ENCODE measurements at places on chromosomes 7 and 10. TPM values are rescaled to one million over a fixed set of nuclear protein-coding genes. Genes with fewer than 3 reads are reported as not detected.

DNA sequence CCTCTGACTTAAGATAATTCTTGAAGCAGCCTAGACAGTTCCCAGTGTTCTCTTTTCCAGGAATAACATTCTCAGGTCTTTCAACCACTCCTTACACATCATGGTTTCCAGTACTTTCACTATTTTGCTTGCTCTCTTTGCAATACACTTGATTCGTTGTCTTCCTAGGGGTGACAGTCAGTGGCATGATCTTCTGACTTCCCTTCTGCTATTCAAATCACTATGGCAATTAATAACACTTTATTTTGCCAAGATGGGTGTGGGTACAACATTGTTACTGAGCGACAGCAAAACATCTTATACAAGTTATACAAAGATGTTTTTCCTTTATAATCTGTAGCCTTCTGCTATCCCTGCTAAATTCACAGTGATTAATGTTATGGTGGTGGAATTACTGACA lies 15.3 kb downstream of the ARL3 start:
- no peak for DNase-seq

HOXA4 gene
- 5.3 TPM for total RNA-seq

GRCh38 chr10:122293961-122294380 lies 22.9 kb downstream of the BTBD16 start:
- no peak for DNase-seq

DDC gene
- total RNA-seq, result not detected

DNA sequence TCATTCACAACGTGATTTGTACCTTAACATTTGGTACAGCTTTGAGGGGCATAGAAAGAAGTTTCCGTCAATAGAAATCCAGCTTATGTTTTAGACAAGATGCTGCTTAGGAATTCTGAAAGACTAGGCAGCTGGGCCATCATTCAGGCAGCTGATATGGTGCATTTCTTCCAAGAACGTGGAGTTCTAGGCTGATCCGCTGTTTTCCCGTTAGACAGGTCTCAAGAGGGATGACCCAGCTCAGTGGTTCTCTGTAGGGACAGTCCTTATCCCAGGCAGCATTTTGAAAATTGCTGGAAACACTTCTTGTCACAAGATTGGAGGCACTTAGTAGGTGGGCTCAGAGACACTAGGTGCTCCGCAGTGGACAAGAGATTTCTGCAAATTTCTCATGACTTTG lies 242.7 kb upstream of the FOXK1 start:
- no peak for DNase-seq

GRCh38 chr7:71015252-71015900 lies 116.6 kb upstream of the GALNT17 start:
- DNase-seq, result no peak

GRCh38 chr10:55820071-55820470 lies 541.0 kb downstream of the ZWINT start:
- DNase-seq, result no peak

DNA sequence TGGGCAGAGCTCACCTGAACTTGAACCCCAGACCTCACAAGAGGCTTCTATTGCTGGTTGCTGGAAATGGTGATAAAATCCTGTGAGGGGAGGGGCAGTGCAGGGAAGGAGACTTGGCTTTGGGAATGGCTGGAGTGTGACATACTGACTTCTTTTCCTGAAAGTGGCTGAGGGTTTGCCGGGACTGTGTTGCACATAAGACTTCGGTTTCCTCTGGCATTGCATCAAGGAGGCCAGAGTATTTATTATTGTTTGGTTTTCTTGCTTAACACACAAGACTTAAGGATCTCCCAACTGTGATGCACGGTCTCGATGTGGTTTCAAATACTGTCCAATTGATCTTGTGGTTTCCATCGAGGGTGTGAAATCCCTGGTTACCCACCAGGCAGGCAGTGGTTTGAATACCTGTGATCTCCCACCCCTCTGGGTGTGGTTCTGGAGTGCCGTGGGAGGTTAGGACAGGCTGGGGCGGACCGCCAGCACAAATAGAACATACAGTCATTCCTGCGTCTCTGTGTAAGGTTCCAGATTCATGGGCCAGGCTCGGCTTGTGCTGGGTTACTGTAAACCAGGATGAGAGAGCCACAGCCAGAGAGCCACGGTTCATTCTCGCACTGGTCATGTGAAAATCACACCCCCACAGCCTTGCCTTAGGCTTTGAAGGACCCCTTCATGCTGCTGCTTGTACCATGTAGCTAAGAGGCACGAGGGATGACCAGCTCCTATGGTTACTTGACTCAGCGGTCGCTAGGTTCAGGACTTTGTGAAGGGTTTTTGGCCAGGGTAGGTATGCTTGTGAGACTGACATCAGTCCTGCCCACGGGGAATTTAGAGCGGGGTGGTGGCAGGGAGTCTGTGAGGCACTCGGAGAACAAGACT lies 39.2 kb downstream of the WBP1L start:
- no peak for DNase-seq

DNA sequence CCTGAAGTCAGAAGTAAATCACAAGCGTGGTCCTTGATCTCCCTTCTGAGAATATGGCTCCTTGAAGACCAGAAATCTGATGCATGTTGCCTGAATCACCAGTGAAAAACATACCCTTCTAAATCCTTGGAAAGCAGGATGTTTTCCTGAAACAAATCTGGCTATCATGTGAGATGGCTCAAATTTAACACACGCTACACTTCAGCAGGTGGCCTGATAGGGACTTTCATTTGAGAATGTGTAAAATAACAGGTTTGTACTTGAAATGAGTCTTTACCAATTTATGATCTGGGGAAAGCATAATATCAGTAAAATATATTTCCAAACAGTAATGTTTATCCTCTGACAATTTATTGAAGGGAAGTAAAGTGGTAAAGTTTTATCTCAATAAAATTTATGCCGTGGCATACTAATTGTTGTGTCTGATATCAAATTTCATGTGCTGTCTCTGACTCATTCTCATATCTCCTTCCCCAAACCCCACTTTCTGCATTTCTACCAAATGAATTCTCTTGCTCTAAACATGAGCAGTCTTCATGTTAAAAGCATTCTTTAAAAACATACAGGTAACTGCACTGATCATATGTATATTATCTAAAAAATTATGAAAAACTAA lies 17.4 kb downstream of the CYP3A4 start:
- DNase-seq, result no peak

PVRIG gene
- total RNA-seq, result not detected

SFMBT2 gene
- 8.2 TPM for total RNA-seq

DNA sequence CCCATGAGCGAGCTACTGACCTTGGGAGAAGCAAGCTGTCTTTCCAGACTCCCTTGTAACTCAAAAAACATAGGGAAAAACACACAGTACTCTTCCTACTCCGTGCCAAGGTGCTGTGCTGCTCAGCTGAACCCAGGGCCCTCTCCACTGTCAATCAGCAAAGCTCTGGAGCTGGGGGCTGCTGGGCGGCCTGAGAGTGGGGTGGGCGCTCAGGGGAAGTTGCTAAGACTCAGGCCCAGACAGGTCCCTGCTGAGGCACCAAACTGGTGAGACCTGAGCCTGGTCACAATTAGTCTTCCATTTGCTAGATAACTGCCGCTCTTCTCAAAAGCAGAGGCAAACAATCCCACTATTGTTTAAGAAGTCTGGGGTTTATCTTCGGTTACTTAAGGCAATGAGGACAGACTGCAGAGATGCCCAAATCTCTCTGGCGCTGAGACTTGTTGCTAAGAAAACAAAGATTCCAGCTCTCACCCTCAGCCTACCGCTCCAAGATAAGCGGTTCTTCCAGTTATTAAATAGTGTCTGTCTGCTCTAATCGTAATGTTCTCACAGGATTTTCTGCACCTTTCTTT lies 22.0 kb downstream of the STEAP1B start:
- no peak for DNase-seq

KNDC1 gene
- total RNA-seq, result 1.1 TPM

DNA sequence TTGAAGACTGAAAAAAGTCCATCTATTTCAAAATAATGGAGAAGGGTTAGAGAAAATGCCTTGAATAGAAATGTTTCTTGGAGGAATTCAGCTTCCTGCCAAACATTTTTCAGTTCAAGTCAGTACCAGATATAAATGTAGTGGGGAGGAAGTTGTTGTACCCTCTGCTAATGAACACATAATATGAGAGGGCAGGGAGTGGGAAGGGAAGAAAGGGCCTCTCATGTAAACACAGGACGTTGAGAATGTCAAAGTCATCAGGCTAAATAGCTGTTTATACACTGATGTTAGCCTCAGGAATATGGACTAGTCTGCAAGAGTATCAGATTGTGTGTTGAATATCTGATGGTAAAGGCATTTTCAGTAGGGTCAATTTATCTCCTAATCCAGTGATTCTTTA lies 37.0 kb downstream of the GPR37 start:
- no peak for DNase-seq

GRCh38 chr10:60200012-60200681 lies 189.5 kb downstream of the ANK3 start:
- DNase-seq, result no peak

DEPP1 gene
- 0.24 TPM for total RNA-seq

- DNase-seq, result peak; percentile 72
Measured at GRCh38 chr7:151410405-151411390, 860 bp upstream of the WDR86 start.

OPN4 gene
- total RNA-seq, result not detected

CALU gene
- total RNA-seq, result 291 TPM

GRCh38 chr10:131206111-131206995 lies 105.2 kb downstream of the TCERG1L start:
- DNase-seq, result no peak

CYP3A4 gene
- total RNA-seq, result not detected

- DNase-seq, result no peak
Measured at GRCh38 chr7:157786375-157787274, 449.8 kb downstream of the DNAJB6 start.

GRCh38 chr10:63760034-63760707 lies 239.0 kb downstream of the REEP3 start:
- DNase-seq, result no peak

- DNase-seq, result peak; percentile 46
Measured at GRCh38 chr10:135601-136464, 578 bp downstream of the ZMYND11 start.

SFRP4 gene
- 5.6 TPM for total RNA-seq

DNA sequence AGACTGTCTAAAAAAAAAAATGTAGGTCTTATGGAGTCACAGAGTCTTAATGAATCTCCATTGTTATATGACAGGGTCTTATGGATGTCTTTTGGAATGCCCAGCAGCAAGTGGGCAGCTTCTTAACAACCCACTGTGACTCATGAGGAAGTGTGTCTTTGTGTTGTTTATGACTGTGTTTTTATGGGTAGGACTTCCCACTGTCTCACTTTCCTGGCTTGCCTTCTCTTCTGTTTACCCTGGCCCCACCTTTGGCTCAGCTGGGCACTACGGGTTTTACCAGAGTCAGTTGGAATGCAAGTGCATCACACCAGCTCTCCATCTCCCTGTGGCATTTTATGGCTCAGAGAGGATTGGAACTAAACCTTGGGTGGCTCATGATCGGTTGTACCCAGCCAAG lies 580.5 kb downstream of the AUTS2 start:
- DNase-seq, result no peak

KIAA1217 gene
- total RNA-seq, result 30.6 TPM

DNA sequence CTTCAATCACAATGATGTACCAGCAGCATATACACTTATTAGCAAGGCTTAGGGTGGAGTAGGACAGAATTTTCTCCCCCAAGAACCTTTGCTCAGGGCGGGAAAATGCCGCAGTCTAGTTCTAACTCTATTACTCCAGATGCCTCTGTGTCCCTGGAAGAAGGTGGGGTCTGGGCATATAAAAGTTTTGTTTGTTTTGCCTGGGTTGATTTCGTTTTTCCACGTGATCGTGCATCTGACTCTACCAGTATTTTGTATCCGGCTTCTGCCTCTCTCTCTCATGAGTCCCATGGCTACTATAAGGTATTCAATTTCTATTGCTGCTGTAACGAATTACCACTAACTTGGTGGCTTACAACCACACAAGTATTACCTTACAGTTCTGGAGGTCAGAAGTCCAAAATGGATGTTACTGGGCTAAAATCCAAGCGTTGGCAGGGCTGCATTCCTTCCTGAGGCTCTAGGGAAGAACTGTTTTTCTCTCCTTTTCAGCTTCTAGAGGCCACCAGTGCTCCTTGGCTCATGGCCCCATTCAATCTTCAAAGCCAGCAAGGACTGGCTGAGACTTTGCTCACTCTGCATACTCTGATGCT lies 181.2 kb upstream of the PRSS58 start:
- DNase-seq, result peak; percentile 17

PFKFB3 gene
- total RNA-seq, result 11.0 TPM

DNA sequence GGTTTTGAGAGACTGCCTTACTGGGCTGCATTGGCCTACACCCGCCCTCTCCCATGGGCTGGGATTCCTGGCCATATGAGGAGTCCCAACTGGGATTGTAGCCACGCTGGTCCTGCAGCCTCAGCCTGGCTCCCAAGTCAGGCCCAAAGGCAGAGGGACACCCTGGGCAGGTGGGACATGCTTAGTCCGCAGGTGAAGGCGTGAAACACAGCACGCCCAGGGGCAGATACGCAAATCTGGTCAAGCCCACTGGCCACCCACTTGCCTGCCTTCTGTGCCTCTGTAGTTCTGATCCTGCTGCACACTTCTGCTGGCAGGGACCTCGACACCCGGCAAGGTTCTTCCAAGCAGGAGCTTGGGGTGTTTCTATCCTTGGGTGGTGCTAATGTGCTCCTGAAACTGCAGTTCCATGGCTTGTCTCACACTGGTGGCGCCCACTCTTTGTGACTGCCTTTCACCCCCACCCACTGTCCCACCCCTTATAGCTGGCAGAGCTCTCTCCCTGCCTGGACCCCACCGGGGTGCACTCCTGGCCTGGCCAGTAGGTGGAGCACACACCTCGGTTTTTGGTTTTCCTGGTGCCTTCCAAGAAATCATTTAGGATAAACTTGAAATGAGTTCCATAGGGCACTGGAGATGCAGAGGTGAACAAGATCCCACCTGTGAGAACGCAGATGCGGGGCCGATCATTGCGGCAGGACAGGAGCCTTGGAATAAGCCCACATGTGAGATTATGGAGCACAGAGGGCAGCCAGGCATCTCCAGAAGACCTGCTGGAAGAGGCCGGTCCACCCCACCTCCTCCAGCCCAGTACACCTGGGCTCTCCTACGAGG lies 47.9 kb downstream of the MKI67 start:
- peak; percentile 30 for DNase-seq

DNA sequence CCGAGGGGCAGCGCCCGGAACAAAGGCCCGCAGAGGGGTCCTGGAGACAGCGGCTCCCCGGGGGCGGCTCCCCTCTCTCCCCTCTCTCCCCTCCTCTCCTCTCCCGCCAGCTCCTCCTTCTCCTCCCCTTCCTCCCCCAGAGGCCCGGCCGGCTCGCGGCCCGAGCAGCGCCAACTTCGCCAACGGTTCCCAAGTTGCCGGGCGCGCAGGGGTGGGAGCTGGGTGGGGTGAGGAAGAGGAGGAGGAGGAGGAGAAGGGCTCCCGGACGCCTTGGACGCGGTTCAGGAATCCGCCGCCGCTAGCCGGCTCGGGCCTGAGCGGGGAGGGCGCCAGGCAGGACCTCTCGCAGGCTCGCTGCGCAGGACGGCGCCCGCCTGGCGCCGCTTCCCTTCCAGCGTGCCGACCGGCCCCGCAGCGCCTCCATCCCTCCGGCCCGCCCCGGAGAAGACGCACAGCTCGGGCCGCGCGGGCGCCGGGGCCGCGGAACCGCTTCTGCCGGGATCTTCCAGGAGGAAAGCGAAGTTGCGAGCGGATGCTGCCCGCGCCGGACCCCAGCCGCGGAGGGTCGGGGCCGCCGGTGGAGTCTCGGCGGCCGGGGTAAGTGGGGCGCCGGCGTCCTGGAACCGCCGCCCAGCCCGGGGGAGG lies at the start of gene CHST3:
Gene CHST3, plus strand, starts transcription at position 298 of the 645 bp plus-strand sequence. CDS start 41,448 bp downstream, outside the sequence.
- DNase-seq, result peak; percentile 62

DNA sequence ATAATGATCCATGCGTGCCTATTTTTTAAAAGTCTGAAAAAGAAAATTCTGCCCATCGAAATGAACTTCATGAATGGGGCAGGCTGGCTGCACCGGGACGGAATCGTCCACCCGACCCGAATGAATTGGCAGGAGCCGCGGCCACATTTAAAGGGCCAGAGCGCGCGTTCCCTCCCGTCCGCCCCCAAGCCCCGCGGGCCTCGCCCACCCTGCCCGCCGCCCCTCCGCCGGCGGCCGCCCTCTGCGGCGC lies 319 bp upstream of the GATA3 start:
- DNase-seq, result no peak
